CD4-positive, alpha-beta T cell (primary cell): ENCODE measurements at places on chromosomes 1 and 21.

DNA sequence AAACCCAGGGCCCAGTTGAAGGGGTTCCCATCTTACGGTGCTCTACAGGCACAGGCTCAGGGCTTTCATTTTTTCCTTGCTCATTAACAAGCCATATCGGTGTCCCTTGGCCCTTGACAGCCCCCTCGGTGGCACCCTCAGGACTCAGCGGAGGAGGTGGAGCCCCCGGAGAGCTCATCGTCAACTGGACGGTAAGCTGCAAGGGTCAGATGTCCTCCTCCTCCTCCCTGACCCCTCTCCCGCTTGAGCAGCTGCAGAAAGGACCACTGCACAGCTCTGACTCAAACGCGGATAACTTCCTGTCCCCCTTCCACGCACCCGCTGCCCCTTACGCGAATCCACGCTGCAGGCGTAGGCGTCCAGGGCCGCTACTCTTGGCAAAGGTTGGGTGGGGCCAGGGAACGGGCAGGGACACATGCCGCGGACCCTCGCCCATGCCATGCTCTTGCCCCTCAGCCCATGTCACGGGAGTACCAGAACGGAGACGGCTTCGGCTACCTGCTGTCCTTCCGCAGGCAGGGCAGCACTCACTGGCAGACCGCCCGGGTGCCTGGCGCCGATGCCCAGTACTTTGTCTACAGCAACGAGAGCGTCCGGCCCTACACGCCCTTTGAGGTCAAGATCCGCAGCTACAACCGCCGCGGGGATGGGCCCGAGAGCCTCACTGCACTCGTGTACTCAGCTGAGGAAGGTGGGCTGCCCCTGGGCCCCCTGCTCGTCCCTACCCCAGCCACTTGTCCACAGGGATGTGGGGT, 14.7 kb downstream of the TMEM81 start:
- DNase-seq = no peak

DNA sequence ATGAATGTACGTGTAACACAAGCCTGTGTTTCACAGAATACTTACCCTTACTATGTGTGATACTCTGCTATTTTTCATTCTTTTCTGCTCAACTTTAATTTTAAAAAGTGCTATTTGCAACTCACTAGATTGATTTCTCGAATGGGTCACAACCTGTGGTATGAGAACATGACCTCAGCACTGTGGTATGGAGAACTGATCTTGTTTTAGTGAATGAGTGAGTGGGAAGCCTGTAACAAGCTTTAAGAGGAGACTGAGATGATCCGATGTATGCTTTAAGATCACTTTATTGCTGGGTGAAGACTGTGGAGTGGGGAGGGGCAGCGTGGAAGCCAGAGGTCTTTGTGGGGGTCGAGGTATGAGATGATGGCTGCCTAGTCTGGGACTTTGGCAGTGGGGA, 21.6 kb downstream of the MECR start:
- DNase-seq = no peak

DNA sequence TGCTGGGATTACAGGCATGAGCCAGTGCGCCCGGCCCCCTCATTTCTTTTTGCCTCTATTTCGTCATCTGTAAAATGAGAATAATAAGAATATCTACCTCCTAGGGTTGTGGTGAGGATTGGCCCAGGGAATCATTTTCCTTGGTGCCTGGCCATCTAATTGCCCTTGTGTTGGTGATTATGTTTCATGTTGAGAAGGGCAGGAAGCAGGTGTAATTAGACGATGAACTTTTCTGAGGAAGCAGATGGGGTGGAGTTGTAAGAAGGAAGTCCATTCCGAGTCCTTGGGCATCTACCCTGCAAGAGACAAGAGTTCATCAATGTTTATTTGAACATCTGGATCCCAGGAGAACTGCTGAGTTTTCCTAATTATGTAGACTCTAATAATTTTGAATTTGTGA, 38.7 kb upstream of the NEK2 start:
- DNase-seq = no peak

DNA sequence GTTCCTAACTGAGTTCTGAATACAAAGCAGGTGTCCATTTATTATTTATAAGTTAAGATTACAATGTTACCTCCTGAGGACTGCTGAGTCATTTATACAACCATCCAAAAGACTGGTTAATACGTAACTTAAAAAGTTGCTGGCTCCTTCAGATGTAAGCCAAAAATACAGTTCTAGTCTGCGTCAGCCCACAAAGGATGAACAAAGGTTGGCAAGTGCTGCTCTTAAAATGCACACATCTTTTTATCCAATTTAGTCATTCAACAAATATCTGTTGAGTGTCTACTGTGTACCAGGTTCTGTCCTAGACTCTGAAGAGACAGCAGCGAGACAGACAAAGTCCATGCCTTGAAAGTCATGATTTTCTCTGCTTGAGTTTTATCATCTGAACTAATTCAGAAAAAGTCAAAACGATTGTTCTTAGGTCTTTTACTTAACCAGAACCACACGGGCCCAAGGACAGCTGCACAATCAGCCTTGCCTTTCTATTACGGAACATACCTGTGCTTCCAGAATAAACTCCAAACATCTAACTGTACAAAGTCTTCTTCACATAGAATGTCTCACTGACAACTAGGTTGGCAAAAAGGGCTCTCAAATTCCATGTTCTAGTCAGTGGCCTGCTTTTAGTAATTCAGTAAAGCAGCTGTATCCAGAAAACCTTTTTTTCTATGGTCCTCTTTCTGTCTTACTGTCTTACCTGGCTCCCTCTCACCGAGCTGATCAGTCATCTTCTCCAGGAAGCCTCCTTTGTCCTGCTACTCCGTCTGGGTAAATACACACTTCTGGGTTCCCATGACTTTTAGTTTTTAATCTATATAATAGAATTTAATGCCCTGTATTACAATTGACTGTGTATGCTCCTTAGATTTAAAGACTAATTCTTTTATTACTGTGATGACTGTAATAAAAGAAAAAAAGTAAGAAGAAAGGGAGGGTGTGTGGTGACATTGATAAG, 15.5 kb upstream of the CNN3 start:
- no peak for DNase-seq

DNA sequence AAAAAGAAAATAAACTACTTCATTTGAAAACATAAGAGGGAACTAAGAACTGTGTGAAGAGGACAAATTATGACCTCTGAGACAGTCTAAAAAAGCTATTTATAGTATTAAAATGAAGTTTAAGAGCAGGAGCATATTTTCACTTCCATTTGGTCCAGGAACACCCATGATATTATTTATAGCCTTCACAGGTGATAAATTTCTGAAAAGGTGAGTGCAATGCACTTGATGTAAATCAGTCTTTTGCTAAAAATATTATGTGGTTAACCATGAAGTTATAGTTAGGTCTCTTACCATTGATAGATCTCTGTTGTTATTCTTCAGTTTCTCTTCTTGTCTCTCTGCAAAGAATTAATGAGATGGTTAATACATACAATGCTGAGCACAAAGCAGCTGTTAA, 14.7 kb downstream of the TMCO1 start:
- no peak for DNase-seq
